ENCODE measurements at places on chromosomes 1 and 21. TPM values are rescaled to one million over a fixed set of nuclear protein-coding genes. Genes with fewer than 3 reads are reported as not detected.

Gene TFAP2E
- 0.21 TPM for polyA plus RNA-seq

Gene HHAT
- polyA plus RNA-seq = 1.5 TPM

Gene S100A16
- polyA plus RNA-seq = 142 TPM

Gene S100A14
- polyA plus RNA-seq = 2.3 TPM
